Kidney glomerular epithelial cell (primary cell): ENCODE measurements at places on chromosomes 6 and 20.

DNA sequence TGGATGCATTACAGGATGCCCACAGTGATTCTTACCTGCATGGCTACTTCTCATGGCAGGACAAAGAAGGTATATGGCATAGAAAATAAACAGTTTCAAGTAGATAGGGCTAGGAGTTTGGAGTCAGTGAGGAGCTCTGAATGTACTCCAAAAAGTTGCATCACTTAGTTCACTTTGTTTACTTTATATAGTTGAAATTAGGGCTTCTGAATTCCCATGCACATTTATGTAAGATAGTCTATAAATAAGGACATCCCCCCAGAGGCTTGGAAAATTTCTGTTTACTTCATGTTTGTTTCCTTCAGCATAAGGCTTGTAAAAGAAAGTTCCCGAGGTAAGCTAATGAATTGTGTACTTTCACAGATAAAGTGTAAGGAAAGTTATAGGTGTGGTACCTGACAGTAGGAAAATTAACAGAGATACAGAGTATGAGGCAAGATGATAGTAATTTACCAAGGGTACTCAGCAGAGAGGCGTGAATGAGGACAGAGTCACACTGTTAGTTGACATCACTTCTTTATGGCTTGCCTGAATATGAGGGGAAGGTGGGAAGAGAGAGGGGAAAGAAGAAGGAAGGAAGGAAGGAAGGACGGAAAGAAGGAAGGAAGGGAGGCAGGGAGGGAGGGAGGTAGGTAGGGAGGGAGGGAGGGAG lies 51.1 kb downstream of the ADTRP start:
- DNase-seq, result no peak

- no peak for DNase-seq
Observed at GRCh38 chr6:118495485-118496280, 52.4 kb upstream of the PLN start.

DNA sequence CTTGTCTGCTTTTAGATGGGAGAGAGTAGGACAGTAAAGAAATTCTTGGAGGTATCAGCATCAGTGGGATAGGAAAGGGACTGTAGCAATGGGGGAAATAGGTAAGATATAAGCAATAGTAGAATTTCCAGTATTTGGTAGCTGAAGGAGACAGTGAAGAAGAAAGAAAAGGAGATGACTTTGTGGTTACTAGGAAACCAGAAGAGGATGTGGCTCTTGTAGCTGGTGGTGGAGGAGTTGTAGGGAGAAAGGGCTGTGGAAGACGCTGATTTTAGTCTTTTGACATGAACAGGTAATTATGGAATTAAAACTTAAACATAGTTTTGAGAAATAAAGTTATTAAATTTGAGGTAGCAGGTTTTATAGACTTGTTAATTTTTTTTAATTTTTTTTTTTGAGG lies 26.1 kb downstream of the SH3BGRL2 start:
- DNase-seq, result no peak

- no peak for DNase-seq
Observed at GRCh38 chr6:35086636-35087360, 54.3 kb downstream of the TCP11 start.

DNA sequence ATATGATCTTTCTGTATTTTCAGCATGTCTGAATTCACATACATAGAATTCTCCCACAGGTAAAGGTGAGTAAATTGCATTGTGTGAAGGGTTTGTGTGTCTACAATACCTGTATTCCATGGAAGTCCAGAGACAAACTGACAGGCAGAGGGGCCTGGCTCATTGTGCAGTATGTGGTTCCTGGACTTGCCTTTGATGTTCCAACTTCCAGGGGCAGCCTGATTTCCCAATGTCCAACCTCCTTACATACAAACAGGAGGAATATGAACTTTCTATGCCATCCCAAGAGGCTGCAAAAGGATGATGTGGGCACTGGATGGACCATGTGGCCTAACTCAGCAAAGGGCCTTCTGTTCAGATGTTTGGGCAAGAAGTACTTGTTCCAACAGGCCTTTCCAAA lies 58.5 kb downstream of the LYRM4 start:
- DNase-seq, result no peak
